ENCODE measurements at places on chromosomes 7 and 10.

- DNase-seq = no peak
Observed at GRCh38 chr7:45020915-45021314, 20.9 kb downstream of the CCM2 start.

GRCh38 chr7:28900311-28900710 is 57.8 kb downstream of the TRIL start:
- no peak for DNase-seq

- DNase-seq = no peak
Observed at GRCh38 chr7:55475855-55476803, 96.2 kb downstream of the VOPP1 start.

DNA sequence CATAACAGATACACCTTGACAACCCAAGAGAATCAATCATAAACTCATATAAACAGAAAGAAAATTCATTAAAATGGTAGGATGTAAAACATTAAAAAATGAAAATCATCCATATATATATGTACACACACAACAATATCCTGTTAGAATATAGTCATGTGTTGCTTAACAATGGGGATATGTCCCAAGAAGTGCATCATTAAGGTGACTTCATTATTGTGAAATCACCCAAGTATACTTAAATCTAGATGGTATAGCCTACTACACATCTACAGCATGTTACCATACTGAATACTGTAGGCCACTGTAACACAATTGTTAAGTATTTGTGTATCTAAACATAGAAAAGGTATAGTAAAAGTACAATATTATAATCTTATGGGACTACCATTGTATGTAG is 115.8 kb upstream of the TMEM168 start:
- DNase-seq = no peak

- peak; percentile 62 for DNase-seq
Observed at GRCh38 chr7:76318488-76319353, 16.2 kb downstream of the HSPB1 start.

DNA sequence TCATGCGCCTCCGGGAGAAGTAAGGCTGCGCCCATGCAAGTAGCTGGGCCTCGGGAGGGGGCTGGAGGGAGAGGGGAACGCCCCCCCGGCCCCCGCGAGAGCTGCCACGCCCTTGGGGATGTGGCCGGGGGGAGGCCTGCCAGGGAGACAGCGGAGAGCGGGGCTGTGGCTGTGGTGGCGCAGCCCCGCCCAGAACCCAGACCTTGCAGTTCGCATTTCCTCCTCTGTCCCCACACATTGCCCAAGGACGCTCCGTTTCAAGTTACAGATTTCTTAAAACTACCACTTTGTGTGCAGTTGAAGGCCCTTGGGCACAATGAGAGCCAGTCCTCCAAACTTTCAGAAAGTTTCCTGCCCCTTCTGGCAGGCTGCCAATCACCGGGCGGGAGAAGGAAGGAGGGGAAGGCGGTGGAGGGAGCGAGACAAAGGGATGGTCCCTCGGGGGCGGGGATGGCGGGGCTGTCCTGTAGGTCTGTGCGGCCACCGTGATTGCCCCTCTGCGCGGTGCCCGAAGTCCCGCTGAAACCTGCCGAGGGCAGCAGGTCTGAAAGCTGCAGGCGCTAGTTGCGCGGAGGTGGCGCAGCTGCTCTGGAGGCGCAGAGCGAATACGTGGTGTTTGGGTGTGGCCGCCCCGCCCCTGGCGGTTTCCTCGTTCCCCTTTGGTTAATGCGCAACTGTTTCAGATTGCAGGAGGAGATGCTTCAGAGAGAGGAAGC is 2.1 kb downstream of the VIM start:
- peak; percentile 87 for DNase-seq

GRCh38 chr7:47509571-47509970 is 72.3 kb downstream of the TNS3 start:
- no peak for DNase-seq

GRCh38 chr7:24134535-24134934 is 149.5 kb upstream of the NPY start:
- no peak for DNase-seq

DNA sequence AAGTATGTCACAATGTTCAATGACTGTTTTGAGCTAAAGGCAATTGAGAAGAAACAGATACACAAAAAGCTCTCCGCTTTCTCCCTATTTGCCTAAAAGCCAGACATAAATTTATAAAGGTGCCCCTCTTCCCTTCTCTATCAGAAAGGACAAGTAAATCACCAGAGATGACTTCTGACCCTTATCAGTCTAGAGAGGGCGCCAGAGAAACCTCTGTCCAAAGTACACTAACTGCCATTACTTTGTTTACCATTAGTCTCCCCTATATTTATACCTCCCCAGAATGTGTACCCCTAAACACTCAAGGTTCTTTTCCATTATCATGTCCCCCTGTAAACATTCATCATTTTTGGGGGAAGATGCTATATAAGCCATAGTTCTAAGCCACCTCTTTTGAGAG is 49.3 kb downstream of the TPK1 start:
- DNase-seq = no peak

DNA sequence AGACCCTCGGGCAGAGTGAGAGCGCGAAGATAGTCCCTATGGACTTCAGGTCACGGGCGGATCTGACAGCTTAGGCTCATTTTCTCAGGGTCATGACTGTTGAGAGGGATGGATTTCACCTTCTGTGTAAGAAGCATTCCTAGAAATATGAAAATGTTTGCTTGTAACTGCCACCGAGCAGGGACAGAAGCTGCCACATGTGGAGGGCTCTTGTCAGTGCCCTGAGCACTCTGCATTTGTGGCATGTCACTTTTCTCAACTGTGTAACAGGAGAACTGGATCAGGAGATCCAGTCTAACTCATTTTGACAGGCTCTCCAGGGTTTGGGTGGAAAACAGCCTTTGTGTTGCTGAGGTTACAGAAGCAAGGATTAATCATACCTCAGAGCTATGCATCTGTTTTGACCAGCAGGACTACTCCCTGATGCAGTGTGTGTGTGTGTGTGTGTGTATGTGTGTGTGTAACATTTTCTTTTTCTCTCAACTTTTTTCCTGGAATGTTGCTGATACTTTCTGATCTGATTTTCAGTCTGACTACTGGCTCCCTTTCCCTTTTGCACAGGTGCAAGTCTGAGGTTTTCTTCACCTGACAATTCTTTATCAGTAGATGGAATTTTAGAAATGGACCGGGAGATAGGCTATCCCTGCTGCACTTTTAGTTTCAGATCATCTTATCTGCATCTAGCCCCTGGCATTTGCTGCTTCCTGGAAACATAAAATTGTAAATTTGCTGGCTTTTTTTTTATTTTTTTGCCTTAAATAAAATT is 183.3 kb downstream of the STK31 start:
- no peak for DNase-seq

GRCh38 chr10:68208424-68209042 is 23.4 kb downstream of the ATOH7 start:
- peak; percentile 82 for DNase-seq

DNA sequence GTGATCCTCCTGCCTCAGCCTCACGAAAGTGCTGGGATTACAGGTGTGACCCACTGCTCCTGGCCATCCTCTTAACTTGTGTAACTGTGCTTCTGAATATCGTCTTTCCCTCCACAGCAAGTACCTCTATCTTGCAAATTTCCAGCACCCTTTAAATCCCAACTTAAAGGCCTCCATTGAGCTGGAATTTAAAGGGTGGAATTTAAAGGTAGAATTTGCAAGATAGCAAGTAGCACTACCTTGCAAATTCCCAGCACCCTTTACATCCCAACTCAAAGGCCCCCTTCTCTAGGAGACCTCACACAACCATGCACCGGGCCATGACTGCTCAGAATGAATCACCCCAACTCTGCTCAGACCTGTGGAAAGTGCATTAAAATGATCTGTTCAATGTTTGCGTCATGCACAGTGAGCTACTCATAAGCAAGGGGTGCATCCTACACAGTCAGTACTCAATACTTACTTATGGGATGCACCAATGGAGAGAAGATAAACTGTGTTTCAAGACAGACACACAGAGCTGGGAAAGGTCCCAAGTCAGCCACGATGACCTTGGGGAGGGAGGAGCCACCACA is 17.8 kb upstream of the SDK1 start:
- DNase-seq = no peak

- DNase-seq = no peak
Observed at GRCh38 chr7:22577470-22578001, 77.5 kb upstream of the STEAP1B start.

DNA sequence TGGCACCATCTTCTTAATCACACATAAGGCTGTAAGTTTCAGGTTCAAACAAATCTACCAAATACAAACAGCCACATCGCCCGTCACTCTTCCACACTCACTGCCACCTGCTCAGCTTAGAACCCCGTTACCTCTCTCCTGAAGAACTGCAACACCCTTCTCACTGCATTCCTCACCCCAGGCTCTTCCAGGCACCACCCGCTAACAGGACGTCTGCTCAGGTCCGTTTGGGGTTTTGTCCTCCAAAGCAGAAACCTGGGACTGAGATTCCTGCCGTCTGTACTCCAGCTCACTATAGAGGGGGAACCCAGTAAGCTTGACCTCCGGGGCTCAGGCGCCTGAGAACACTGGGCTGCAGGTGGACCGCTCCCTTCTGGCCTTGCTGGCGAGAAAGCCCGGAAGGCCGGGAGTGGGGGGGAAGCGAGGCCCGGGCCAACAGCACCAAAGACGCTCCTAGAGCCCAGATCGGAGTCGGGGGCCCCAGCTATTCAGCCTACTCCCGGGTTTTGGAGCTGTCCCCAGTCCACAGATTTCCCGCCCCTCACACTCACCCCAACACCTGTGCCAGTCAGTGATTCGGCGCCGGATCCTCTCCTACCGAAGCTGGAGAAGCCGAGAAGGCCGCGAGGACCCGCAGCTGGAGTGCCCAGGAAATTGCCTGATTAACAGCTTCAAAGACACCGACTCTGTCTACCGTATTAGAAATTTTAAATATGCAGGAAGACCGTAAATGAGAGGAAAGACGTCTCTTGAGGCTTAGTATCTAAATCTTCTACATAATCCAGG is at the start of gene AP3M1:
TSS of gene AP3M1 (minus strand) at position 625 of the 786 bp plus-strand sequence. CDS start 12,449 bp downstream, outside the sequence.
- peak; percentile 87 for DNase-seq

GRCh38 chr10:5887029-5887428 is 2.7 kb downstream of the ANKRD16 start:
- no peak for DNase-seq

DNA sequence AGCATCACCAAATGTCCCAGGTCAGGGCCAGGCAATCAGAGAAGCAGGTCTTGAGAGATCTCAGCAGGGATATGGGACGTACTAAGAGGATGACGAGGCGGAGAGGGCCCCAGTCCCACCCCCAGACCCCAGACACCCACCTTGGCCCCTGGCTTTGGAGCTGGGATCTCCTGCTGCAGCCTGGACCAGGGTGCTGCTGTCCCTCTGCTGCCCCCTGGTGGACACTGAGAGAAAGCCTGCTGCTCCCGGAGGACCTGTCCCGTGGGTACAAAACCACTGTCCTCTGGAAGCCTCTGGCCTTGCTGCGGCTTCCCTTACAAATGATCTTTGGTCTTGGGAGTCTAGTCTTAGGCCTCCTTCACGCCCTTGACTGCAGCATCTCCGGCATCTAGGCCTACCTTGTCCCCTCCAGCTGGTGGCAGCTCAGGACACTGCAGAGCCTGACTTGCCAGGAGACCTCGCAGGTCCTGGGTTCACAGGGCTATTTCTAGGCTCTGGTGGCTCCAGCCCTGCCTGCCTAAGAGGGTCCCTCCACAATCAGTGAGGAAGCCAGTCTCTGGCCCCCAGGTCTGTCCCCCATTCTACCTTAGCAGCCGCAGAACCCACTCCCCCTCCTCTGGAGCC is 97.1 kb downstream of the RGS10 start:
- DNase-seq = peak; percentile 92

GRCh38 chr7:69598081-69598486 is at the start of gene AUTS2:
TSS of gene AUTS2 (plus strand) at chr7:69598475. CDS start at chr7:69599654, 1,179 bp downstream.
- DNase-seq = peak; percentile 84

- DNase-seq = peak; percentile 71
Observed at GRCh38 chr10:79400146-79401004, 45.0 kb downstream of the ZCCHC24 start.

GRCh38 chr7:49840751-49841405 is 67.4 kb downstream of the VWC2 start:
- no peak for DNase-seq

GRCh38 chr10:125200396-125200795 is 40.0 kb upstream of the CTBP2 start:
- DNase-seq = no peak

GRCh38 chr10:48307711-48308018 is 1.2 kb downstream of the MAPK8 start:
- no peak for DNase-seq

DNA sequence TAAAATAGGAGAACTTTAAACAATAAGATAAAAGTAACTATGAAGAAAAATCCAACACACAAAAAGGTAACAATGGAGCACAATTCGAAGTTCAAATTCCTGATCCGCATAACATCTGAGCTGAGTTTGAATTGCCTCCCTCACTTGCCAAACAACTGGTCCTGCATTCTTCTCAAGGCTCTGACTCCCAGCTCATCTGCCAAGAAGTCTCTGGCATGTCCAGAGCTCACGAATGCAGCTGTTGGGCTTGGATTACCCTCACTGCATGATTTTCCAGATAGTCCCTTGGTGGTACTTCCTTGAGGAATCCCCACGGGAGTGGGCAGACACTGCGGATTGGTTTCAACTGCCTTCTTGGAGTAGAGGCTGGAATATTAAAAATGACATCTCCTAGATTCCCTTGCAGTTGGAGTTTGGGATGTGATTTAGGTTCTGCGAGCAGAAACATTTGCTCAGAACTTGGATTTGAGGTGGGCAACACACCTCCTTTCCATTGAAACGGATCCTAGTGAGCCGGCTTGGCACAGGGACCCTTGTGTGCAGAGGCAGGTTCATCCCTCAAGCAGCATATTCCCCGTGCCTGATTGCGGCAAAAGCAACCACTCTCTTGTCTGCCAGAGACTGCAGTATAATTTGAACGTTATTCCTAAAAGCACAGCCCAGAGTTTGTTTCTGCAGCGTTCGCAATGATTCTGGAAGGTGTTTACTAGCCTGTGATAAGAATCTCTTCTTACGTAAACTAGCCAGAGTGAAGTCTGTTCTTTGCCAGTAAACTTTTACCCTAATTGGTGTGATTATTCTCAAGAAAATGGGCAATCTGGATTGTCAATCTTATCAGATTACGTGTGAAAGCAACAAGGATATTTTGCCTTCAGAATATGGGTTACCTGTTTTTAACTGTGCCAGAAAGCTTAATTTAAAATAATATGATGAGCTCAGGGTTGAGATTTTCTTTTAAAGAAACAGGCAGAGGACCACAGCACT is 23.4 kb upstream of the PRKCQ start:
- DNase-seq = no peak

- peak; percentile 72 for DNase-seq
Observed at GRCh38 chr7:135728136-135728669, at the start of gene SLC13A4. TSS of gene SLC13A4 (minus strand) at chr7:135728186. CDS start at chr7:135727496, 690 bp downstream.

- peak; percentile 16 for DNase-seq
Observed at GRCh38 chr10:42475168-42476098, 162.9 kb downstream of the ZNF33B start.

All from WTC11 (cell line).